ENCODE measurements at places on chromosomes 4 and X.

- DNase-seq: no peak
Measured at GRCh38 chrX:12441381-12442128, 303.3 kb downstream of the FRMPD4 start.

DNA sequence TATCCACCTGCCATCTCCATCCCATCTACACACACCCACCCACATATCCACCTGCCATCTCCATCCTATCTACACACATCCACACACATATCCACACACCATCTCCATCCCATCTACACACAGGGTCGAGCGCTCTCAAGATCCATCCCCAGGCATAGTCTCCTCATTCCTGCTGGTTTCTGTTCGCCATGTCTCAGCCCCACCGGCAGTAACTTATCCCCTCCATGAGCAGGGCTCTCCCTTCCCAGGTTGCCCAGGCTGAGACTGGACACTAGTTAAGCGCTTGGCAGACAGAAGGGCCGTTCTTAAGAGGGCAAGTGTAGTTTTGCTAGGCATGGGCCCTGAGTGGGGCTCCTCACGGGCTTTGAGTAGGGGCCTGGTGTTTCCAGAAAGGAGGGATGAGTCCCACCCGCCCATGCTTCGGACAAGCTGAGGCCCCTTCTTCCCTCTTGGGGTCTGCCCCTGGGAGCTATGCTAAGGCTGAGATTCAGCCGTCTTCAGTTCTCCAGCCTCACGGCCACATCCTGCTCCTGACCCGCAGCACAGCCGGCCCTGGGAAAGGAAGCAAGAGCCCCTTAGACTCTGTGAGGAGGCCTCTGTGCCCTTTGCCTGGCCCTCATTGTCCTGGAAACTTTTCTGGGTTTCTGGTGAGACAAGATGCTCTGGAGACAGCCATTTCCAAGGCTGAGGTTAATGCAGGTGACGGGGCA is 20.4 kb downstream of the TMEM271 start:
- no peak for DNase-seq

DNA sequence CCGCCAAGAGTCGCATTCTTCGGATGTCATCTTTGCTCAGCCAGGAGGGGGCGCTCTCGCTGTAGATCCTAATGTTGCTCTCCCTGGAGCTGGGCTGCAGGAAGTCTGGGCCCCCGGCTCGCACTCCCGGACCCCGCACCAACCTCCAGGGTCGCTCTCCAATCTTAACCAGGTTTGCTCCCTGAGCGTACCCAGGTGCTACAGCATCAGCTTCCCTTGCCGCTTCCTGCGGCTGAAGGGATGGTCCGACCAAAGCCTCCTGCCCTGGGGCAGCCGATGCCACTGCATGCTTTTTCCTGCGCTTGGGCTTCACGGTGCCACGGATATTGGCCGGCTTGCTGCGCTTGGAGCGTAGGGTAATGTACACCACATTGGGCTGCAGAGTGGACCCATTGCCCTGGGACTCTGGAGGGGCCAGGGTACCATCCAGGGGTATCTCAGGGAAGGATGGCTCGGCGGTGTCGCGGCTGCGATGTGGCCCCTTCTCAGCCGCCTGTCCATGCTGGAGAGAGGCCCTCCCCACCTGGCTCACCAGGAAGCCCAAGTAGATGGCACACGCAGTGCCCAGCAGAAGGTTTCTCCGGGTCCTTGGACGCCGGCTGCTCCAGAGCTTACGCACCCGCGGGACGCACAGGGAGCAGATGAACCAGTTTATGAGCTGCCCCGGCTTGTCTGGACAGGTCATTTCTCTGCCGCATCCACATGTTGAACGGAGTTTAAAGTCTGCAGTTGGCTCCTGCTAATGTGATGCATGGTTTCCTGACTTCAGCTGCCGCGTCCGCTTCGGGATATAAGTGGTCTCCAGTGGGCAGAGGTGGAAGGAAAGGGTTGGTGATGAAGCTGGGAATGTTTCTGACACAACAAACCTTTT is 1.9 kb downstream of the GASK1B start:
- no peak for DNase-seq

GRCh38 chrX:47232197-47232802 is 509 bp upstream of the USP11 start:
- DNase-seq: no peak

- DNase-seq: no peak
Measured at GRCh38 chr4:7423391-7423790, 11.3 kb downstream of the PSAPL1 start.

DNA sequence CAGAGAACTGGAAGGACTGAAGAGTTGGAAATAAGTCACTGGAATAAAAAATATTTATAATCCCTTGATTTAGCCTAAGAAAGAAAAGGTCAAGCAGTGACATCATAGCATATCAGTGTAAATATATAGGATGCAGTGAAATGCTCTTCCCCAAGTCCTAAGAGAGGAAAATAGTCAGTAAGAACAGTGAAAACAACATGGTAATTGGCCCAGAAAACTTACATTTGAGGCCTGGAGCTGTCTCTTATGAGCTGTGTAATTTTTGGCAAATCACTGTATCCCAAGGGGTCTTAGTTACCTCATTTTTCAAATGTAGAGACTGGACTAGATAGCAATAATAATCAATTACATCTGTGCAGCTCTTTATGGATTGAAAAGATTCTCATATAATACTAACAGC is 255.7 kb upstream of the AR start:
- DNase-seq: no peak

DNA sequence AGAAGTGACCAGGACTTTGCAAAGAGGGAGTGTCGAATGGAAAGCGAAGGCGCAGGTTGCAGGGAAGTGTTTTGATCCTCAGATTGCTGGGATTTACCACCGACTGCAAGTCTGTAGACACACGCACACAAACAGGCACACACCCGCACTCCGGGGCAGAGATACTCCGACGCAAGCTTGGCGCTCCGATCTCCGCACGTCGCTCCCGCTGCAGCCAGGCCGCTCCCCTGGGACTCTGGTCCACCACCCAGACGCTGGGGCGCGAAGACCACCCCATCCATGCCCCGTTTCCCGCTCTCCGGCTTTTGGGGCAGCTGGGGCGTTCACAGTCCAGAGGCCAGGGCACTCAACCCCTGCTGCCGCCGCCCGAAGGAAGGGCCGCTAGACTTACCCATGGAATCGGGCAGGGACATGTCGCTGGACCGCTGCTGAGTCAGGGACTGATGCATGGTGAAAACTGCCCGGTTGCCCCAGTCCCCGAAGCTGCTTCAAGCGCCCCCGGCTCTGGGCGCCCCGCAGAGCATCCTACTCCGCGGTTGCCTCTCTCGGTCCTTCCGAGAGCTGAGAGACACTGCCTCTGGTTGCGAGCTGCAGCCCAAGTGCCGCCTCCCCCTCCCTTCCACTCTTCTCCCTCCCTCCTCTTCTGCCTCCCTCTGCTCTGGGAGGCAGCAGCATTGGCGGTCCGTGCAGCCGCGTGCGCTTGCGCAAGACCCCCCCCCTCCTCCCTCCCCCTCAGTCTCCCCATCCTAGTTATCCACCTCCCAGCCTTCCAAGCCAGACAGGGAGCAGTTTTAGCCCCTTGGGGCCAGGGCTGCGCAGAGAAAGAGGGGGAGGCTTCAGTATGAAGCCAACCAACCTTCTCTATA is at the start of gene TMEM255A:
Gene TMEM255A (minus strand): TSS at position 601 of the 866 bp plus-strand sequence. CDS start 152 bp downstream, at position 449.
- DNase-seq: no peak

DNA sequence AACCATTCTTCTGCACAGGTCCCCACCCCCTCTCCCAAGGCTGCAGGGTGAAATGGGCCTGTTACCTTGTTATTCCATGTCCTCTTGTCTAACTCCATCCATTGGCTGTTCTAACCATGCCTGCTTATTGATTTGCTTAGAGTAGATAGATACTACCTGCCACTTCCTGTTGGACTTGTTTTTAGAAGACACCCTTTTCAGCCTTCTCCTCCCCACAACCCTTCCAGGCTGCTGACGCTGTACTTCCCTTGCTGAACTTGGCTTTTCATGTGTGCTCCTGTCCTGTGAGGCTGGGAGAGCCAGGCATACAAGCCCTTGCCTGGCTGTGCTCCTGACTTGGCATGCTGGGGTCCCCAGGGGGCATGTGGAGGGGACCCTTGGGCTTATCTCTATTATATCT is 81.9 kb downstream of the AASDH start:
- DNase-seq: no peak

- DNase-seq: no peak
Measured at GRCh38 chrX:147899379-147900114, 12.2 kb upstream of the FMR1 start.

- no peak for DNase-seq
Measured at GRCh38 chrX:72317139-72317538, 11.4 kb upstream of the CITED1 start.
